Cardiac muscle cell (in vitro differentiated cells and primary cell): ENCODE measurements at places on chromosomes 3 and 15. TPM values are rescaled to one million over a fixed set of nuclear protein-coding genes. Genes with fewer than 3 reads are reported as not detected.

DNA sequence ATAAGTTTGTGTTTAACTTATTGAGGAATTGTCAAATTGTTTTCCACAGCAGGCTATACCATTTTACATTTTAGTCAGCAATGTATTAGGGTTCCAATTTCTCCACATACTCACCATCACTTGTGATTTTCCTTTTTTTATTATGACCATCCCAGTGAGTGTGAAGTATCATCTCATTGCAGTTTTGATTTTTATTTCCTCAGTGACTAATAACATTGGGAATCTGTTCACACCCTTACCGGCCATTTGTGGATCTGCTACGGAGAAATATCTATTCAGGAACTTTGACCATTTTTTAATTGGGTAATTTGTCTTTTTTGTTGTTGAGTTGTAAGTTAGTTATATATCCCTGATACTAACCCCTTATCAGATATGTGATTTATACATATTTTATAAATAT is 54.8 kb upstream of the LMCD1 start:
- no peak for DNase-seq

NRROS gene
- polyA plus RNA-seq: not detected in 2 replicates

DNA sequence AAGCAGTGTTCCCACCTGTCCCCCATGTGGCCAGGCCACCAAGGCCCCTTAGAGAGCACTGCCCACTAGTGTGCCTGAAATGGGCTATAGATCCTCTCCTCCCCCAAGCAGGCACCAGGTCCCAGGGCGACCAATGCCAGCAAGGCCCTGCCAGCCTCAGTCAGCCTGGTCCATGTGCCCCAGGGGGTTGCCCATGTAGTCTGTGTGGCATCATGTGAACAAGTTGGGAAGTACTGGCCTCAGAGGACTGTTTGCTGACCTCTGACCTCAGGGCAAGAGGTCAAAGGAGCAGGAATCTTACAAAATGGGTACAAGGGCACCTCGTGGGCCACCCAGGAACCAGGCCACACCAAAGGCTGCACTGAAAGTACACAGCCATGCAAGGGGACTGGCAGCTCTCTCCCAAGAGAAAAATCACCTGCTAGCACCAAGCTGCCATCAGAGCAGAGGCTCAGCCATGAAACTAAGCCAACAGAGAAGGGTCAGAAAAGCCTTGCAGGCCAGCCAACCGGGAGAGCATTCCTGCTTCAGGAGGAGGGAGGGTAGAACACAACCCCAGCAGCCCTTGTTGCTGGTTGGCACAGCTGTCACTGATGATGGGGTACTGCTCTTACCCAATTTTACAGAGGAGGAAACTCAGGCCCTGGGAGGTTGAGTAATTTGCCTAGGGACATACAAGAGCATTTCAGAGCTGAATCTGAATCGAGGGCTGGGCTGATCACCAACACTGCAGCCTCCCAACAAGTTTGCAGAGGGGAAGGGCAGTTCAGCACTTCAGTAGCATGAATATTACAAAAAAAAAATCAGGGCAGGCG is 5.2 kb upstream of the FURIN start:
- DNase-seq: no peak

DNA sequence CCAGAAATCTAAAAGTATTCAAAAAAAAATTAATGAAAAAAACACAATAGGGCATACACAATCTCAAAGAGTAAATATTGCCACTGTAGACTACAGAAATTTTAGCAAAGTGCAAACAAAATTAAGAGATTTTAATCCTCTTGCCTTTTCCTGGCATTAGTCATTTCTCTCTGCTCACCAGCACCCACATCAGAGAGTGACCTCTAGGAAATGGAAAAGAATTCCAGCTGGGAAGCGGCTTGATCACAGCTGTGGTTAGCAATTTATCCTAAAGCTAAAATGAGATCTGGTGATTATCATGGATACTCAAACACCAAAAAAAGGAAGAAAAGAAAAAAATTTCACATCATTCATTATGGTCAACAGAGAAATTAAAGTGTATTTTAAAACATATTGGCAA is 7.5 kb downstream of the CSNK1G1 start:
- DNase-seq: no peak

SNTN gene
- polyA plus RNA-seq: not detected in 2 replicates

CAMK2N2 gene
- 0.27 TPM in 1 of 2 replicates, not detected in the other for polyA plus RNA-seq

MUSTN1 gene
- not detected in 2 replicates for polyA plus RNA-seq

- DNase-seq: no peak
These were observed 101.2 kb downstream of the CD47 start for GRCh38 chr3:107989661-107990060.

CELF6 gene
- 0.76 and 0.77 TPM in 2 replicates for polyA plus RNA-seq

GRCh38 chr3:128907706-128908445 is 28.5 kb downstream of the ACAD9 start:
- no peak for DNase-seq

- peak; percentile 83 for DNase-seq
These were observed 472 bp downstream of the BSN start for GRCh38 chr3:49554633-49555265.

- DNase-seq: no peak
These were observed 32.7 kb downstream of the TUBGCP4 start for GRCh38 chr15:43403616-43404015.

PLSCR4 gene
- polyA plus RNA-seq: 0.40 and 1.3 TPM in 2 replicates

DNA sequence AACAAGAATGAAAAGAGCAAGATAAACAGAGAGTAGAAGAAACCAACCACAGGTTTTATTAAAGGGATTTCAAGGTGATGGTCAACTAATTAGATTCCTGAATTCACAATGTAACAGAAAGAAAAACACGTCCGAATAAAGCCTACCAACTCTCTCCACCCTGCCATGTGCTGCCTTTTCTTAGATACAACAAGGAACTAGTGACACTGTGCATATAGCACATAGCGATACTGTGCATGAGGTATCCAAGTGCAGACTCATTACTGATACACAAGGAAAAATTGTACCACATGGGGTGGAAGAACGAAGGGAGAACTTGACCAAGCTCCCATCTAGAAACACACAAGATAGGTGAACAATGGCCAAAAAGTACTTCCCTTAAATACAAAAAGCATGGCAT is 154.6 kb downstream of the MAGI1 start:
- DNase-seq: no peak

GPR62 gene
- 0.94 and 2.2 TPM in 2 replicates for polyA plus RNA-seq

GRCh38 chr3:49745986-49746385 is 22.2 kb upstream of the GMPPB start:
- no peak for DNase-seq

RAD51 gene
- polyA plus RNA-seq: 10.6 and 17.5 TPM in 2 replicates

- DNase-seq: no peak
These were observed 39.3 kb downstream of the TRAK1 start for GRCh38 chr3:42130329-42131070.

GRCh38 chr3:124158168-124158881 is 166.4 kb upstream of the ROPN1 start:
- DNase-seq: no peak

GRCh38 chr3:26087751-26088150 is 297.9 kb downstream of the OXSM start:
- DNase-seq: no peak

DNA sequence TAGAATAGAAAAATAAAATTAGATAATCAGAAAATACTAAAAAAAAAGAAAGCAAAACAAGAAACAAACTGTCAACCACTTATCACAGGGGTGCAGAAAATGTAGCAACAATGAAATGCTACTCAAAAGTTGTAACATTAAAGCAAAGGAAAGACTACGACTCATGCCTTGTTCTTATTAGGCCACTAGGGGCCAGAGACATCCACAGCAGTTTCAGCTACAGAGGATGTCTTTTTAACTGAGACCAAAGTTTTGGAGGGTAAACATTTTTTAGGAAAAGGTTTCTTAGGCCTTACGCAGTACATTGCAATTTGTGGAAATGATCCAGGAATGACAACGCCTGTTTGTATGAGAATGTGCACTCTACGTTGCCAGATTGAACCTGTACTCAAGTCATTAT is 15.4 kb upstream of the CADM2 start:
- no peak for DNase-seq

DNA sequence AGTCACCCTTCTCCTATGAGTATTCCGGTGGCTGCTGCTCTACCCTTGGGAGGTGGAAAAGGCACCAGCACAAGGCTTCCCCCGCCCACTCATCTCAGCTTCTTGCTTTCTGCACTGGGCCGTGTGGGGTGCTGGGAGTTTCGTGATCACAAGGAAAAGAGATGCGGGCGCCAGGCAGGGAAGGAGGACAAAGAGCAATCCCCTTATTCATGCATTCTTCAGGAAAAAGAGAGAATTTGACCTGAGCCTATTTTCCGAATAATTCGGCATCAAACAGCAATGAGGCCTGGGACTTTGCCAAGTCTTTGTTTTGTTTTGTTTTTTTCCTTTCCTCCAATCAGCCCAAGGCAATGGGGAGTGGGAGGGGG is 102.2 kb upstream of the LPP start:
- peak; percentile 55 for DNase-seq

CFAP92 gene
- polyA plus RNA-seq: 0.57 and 0.95 TPM in 2 replicates

A4GNT gene
- not detected in 2 replicates for polyA plus RNA-seq

ALDH1A3 gene
- 0.28 TPM in 1 of 2 replicates, not detected in the other for polyA plus RNA-seq

DNA sequence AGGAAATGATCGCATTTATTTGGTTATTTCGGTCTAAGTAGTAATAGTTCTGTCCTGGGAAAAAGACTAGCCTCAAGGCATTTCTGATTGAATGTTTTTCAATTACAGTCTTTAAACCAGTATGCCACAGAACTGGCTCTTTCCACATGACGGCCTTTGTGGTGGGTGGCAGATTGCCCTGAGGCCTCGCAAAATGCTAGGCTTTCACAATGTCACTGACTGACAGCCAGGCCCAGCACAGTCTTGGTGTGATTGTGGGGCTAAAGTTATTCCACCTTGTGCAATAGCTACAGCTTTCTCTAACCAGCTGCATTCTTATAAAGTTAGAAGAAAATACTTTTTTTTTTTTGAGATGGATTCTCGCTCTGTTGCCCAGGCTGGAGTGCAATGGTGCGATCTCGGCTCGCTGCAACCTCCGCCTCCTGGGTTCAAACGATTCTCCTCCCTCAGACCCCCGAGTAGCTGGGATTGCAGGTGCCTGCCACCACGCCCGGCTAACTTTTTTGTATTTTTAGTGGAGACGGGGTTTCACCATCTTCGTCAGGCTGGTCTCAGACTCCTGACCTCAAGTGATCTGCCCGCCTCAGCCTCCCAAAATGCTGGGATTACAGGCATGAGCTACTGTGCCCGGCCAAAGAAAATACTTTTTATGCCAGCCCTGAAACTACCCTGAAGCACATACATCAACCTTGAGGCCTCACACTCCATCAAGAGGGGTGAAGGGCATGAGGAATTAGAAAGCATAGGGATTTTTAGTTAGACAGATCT is 2.5 kb upstream of the ADIPOQ start:
- DNase-seq: no peak

GRCh38 chr3:198027045-198027798 is 67.2 kb downstream of the LMLN start:
- no peak for DNase-seq

GRCh38 chr3:50371133-50371685 is 11.9 kb upstream of the TMEM115 start:
- no peak for DNase-seq

DNA sequence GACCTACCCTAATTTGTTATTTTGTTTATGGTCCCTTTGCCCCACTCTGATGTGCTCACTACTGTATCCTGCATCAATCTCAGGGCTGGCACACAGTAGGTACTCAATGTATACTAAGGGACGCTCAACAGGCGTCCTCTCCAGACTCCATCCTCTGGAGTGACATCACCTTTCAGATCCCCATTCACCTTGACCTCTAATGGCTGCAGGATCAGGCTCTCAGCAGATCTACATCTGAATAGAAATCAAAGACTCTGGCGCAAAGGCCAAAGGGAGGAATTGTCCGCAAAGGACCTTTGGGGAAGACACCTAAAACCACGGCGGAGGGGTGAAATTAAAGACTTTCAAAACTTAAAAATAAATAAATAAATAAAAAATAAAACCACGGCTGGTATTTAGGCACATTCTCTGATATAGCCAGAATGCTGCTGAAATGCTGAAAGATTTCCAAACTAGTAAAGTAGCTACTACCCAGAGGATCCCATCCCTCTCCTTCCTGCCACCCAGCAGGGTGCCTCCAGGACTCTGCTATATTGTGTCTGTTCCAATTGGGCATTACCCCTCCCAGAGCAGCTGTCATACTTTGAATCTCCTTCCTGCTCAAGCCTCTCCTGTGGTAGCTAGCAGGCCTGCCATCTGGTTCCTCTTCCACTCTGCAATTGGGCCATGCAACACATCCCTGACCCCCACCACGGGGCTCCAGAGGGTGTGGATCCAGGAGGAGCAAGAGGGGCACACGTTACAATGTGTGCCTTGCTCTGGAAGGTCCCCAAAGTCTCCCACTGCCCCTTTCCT is 6.1 kb downstream of the SHF start:
- DNase-seq: no peak

RYK gene
- polyA plus RNA-seq: 61.8 and 75.5 TPM in 2 replicates

GOLGA6L7 gene
- 0.52 and 0.59 TPM in 2 replicates for polyA plus RNA-seq

DNA sequence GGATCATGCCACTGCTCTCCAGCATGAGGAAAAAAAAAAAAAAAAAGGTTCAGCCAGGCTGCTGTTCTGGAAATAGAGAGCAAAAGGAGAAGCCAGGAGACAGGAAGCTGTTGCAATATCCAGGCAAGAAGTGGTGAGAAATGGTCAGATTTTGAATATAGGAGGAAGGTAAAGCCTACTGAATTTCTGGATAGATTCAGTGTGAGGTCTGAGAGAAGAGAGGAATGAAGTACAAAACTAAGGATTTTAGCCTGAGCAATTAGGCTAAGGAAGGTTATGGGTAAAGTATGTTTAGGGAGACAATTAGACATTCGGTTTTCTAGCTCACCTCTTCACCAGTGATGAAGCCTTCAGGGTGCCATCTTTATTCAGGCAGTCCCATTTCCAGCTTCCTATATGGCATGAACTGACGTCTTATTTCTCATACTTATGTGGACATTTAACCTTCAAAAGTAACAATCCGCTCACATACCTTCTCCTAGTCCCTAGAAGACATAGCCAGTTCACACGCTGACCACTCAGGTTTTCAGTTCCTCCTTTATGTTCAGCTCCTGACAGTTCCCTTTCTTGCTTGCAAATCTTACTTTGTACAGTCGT is 57.2 kb downstream of the KIF9 start:
- peak; percentile 73 for DNase-seq

DNA sequence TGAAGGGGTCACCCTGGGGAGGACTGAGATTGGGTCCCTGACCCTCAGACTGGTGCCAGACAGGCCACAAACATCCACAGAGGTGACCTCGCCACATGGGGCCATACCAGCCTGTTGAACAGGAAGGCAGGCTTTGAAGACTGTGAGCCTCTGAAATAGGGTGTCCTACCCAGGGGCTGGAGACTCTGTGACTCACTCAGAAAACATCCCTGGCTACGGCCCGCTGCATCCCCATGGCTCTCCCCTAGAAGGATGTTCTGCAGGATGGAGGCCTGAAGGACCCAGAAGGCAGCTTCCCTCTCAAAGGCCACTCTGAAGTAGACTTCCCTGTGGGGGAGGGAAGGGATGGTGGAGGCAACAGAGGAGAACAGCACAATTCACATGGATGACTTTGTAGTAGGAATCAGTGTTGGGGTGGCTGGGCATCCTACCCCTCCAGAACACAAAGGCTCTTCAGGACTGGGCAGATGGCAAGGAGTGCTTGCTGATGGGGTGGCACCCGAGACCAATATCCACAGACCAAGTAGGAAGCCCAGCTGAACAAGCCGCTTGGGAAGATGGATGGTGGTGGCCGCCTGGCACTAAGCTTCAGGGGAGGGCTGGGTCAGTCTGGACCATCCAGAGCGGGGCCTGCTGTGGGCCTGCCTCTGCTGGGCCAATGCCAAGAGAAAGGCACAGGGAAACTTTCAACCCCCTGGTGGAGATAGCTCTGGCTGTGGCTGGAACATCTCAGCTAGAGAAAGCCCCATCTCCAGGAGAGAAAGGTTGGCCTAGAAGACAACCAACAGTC is 37.6 kb upstream of the DUSP7 start:
- no peak for DNase-seq

PRTG gene
- polyA plus RNA-seq: 16.1 and 24.7 TPM in 2 replicates

RLBP1 gene
- polyA plus RNA-seq: 0.40 TPM in 1 of 2 replicates, not detected in the other
